Smooth muscle cell of trachea (primary cell): ENCODE measurements at places on chromosomes 4 and X. TPM values are rescaled to one million over a fixed set of nuclear protein-coding genes. Genes with fewer than 3 reads are reported as not detected.

The TEX11 gene
- 0.15 TPM in 1 of 2 replicates, not detected in the other for total RNA-seq

The DMD gene
- total RNA-seq: 2.2 and 3.9 TPM in 2 replicates

The CXCL5 gene
- total RNA-seq: 0.73 and 0.83 TPM in 2 replicates

The NKX6-1 gene
- total RNA-seq: 14.9 and 18.6 TPM in 2 replicates

The WAS gene
- 0.17 TPM in 1 of 2 replicates, not detected in the other for total RNA-seq

The ELF4 gene
- 9.7 and 14.1 TPM in 2 replicates for total RNA-seq

The SCML1 gene
- 7.4 and 10.3 TPM in 2 replicates for total RNA-seq

The TLL1 gene
- total RNA-seq: 0.15 and 0.17 TPM in 2 replicates
